ENCODE measurements at places on chromosomes 12 and 14.

- no peak for DNase-seq
These were observed 79.3 kb downstream of the PPP2R5C start for GRCh38 chr14:101840649-101841369.

DNA sequence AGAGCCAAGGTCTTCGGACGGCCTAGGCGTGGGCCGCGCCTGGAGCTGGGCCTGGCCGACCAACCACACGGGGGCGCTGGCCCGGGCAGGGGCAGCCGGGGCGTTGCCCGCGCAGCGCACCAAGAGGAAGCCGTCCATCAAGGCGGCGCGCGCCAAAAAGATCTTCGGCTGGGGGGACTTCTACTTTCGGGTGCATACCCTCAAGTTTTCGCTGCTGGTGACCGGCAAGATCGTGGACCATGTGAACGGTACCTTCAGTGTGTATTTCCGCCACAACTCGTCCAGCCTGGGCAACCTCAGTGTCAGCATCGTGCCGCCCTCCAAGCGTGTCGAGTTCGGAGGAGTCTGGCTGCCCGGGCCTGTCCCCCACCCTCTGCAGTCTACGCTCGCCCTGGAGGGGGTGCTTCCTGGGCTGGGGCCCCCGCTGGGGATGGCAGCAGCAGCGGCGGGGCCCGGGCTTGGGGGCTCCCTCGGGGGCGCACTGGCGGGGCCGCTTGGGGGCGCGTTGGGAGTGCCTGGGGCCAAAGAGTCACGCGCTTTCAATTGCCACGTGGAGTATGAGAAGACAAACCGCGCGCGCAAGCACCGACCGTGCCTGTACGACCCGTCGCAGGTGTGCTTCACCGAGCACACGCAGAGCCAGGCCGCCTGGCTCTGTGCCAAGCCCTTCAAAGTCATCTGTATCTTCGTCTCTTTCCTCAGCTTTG lies 4.4 kb upstream of the SHMT2 start:
- no peak for DNase-seq

DNA sequence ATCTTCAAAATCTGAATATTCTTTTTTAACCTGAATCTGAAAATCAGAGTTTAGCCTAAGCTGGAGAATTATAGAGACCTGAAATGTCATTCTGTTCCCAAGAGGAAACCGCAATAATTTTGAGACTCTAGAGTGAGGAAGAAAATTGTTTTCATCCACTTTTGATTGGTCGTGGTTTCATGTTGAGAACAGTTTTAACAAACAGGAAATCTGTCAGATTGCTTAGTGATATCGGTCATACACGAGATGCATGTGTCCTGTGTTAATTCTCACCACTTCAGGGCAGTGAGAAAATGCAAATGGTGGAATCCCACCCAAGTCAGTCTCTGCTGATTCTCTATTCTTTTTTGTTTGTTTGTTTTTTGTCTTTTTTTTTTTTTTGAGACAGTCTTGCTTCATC lies 1498.5 kb upstream of the TMEM132C start:
- DNase-seq, result no peak

- no peak for DNase-seq
These were observed 74.9 kb upstream of the GRIP1 start for GRCh38 chr12:66753810-66754209.

GRCh38 chr14:68160779-68161546 lies 341.4 kb downstream of the RAD51B start:
- DNase-seq, result no peak

DNA sequence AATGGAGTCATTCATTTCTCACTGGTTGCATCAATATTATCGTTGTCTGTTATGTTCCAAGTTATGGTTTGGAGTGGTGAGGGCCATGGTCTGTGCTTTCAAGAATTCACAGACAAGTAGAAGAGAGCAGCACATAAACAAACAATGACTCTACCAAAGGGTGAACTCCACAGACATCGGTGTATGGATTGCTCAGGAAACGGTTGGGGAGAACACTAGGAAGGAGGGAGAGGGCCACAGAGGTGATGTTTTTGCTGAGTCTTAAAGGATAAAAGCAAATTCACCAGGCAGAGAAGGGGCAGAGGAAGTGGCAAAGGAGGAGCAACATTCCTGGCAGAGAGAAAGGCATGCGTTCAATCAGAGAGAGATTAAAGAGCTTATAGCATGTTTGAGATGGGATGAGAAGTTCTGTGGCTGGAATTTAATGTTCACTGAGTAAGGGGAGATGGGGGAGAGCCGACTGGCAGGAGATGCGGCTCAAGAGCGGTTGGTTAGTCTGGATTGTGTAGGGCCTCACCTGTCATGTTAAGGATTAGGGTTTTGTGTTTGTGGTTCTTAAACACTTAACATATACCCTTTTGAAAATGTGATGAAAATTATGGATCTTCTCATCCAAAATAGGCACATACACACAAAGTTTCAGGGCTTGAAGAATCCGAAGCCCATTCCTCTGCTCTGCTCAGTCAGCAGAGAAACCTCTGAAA lies 42.3 kb upstream of the FRMD6 start:
- DNase-seq, result no peak

DNA sequence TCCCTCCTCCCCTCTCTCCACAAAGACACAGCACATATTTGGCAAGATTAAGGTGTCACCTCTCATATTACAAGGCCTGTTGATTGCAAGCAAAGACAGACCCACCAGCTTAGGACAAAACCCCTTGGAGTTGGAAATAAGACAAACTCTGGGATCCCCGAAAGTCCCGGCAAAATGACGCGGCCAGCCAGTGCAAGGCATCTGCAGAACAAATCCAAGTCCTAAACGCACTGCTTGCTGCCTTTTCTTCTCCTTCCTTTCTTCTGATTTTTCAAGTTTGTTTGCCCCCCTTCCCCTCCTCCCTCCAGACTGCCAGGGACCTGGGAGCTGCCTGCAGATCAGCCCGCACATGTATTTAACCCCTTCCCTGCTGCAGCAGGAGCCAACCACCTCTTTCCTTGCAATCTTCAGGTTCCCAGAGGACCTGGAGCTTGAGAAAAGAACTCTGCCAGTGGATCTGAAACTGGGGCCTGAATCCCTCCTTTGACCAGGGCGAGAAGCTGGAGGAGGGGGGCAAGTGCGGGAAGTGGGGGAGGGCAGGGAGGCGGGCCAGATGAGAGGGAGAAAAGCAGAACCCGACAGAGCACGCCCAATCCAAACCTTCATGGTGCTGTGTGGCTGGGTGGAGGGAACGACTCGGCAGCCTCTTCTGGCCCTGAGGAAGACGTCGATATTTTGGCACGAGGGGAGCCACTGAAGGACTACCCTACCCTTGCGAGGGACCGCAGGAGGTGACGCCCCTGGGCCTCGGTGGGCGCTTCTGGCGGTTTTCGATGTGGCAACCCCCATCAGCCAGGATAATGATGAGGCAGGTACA lies 2.0 kb upstream of the NTF3 start:
- DNase-seq, result peak; percentile 51

GRCh38 chr14:67240168-67240932 lies 885 bp upstream of the PALS1 start:
- DNase-seq, result no peak

GRCh38 chr12:39240587-39240986 lies 202.3 kb downstream of the KIF21A start:
- peak; percentile 6 for DNase-seq
